HL-60 (cell line): ENCODE measurements at places on chromosomes 1 and 21.

DNA sequence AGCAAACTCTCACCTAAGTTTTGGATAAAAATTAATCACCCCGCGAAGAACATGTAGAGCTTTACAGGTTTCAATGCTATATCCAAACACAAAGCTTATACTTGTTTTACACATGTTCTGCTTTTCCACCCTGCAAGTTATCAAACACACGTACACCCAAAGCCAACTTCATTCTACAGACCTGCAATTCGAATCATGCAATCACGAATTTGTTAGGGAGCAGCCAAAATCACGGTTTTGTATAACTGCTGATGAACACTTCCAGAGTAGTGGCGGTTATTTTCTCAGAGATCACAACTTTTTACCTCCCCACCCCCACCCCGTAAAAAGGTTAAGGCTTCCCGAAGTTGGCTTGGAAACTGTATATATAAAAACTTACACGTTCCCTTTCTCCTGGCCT, 1.4 kb downstream of the HMGN1 start:
- no peak for DNase-seq

- no peak for DNase-seq
Observed at GRCh38 chr1:41537251-41537650, 52.8 kb upstream of the EDN2 start.

DNA sequence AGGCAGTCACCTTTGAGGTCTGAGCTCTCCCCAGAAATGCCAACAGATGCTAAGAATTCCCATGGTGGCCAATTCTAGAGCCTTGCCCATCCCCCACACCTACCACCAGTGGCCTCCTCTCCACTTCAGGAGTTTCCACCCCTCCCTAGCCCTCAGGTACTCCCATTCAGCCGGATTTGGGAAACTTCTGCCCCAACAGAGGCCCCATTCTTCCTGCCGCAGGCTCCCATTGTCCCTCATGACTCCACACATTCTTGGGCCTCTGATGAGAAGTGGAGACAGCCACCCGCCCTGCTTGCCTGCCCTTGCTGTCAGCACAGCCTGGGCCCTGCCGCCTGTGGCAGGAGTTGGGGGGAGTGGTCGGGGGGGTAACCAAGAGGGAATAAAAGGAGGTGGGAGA, 4.6 kb downstream of the BLACAT1 start:
- DNase-seq, result no peak

DNA sequence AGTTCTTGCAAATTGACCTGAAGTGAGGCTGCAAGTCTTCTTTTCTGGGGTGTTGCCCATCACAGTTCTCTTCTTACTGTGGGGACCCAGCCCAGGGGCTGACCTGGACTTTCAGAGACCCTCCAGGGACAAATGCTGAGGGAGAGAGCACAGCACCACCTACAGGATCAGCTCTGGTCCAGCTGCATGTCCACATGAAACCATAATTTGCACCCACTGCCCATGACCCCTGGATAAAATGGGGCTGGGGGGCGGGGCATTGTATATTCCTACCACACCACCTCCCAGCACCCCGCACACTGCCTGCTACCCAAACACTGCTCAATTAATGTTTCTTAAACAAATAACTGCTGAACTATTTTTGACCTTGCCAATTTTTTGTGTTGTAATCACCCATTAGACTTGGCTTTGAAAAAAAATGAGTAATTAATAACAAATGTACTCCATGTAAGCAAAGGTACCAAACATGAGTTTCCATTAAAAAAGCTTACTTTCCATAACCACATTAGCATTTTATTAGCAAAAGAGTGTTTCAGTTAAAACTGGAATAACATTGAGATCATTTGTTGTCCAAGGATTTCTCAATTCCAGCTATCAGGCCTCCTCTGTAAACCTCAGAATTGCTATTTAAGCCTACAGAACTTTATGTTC, 168.0 kb upstream of the RAB4A start:
- DNase-seq, result no peak

DNA sequence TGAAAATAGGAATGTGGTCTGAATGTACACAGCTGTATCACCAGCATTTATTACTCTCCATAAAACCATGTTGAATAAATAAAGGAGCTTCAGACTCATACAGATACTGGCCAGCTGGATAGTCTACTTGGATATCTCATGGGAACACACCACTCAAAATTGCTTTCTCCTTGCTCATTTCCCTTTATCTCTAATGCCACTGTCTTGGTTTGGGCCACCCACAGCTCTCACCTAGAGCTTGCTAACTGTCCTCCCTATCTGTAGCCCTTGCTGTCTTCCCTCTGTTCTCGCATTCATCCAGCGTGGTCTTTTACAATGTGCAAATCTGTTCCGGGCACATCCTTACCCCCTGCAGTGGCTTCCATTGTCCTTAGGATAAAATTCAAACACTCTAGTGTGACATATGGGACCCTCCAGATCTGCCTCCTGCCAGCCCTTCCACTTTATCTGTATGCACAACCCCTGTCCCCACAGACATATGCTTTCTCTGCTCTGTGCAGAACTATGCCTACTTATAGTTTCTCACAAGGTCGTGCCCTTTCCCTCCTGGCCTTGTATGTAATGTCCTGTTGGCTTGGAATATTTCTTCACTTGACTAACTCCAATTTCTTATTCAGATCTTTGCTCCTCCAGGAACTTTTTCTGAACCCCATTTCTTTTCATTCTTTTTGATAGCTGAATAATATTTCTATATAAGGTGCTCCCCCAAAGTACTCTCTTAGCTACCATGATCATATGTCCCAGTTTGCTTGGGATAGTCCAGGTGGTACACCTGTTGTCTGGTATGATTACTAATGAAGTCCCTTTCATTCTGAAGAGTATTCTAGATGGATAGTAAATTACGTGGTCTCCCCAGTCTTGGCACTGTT, 2.9 kb downstream of the FLVCR1 start:
- no peak for DNase-seq

DNA sequence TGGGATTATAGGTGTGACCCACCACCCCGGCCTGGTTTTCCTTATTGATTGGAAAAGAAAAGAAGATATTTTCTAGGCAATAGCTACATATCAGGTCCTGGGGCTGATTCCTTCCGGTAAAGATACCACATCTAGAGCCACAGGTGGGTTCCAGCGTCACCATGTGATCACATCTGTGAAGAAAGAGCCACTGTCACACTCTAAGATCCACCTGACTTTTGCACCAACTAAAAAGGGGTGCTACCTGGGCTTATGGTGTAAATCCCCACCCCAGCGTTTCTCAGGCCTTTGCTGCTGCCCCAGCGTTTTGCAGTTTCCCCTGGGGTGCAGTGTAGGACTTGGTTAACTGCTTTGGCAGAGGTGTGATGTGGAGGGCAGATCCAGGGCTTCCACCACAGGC, 22.3 kb upstream of the PDE9A start:
- DNase-seq, result no peak

DNA sequence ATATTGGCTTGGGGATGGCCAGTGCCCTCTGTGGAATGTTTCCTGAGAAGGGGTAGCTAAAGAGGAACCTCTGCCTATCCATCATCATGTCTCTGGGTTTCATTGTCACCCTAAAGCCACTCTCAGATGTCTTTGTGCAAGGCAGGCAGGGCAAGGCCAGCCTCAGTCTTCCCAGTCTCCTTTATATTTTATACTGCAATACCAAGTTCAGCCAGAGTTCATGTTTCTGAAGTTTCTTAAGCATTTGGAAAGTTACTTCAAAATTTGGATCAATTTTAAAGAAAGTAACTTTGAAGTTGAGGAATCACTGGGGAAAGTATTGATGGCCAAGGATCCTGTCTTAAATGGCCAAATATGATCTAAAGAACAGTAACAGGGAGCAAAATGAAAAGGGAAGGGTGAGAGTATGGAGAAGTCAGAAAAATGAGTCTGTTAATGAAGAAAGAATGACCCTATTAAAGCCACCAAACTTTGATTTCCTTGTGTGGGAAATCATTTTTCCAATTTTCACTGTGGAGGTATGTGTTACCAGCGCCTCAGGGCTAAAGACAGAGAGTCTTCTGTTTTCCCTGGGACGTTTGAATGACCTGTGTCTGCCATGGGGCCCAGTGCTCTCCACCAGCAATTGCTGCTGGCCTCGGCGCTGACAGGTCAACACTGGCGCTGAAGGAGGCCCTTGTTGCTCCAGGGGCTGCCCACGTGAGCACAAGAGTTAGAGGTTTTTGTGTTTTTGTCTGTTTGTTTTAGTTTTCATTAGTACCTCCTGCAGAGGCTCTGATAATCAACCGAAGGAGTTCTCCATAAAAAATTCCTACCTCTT, 93.9 kb downstream of the ATP5PO start:
- DNase-seq, result no peak

- no peak for DNase-seq
Observed at GRCh38 chr1:20411196-20411980, 74.6 kb downstream of the CAMK2N1 start.

DNA sequence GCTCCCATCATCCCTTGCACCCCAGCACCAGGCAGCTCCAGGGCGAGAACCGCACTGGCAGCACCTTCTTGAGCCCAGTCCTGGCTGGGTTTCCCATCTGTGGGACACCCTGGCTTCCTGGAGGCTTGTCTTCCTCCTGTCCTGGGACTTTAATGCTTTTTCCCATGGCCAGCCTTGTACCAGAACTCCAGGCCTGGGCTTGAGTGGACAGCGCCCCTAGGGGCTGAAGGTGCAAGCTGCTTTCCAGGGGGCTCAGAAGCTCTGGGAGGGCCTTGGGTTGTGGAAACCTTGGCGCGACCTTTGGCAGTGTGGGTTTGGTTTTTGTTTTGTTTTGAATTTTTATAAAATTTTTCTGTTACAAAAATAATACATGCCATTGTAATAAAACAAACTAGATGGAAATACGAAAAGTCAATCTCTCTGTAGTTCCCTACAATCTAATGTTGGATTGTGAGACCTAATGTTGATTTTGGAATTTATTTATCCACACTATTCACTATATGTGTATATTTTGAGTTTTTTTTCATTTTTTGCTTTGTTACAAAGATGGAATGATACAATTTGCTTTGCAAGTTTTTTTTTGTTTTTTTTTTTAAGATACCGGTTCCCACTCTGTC, 33.8 kb upstream of the RPL11 start:
- DNase-seq, result peak; percentile 34

DNA sequence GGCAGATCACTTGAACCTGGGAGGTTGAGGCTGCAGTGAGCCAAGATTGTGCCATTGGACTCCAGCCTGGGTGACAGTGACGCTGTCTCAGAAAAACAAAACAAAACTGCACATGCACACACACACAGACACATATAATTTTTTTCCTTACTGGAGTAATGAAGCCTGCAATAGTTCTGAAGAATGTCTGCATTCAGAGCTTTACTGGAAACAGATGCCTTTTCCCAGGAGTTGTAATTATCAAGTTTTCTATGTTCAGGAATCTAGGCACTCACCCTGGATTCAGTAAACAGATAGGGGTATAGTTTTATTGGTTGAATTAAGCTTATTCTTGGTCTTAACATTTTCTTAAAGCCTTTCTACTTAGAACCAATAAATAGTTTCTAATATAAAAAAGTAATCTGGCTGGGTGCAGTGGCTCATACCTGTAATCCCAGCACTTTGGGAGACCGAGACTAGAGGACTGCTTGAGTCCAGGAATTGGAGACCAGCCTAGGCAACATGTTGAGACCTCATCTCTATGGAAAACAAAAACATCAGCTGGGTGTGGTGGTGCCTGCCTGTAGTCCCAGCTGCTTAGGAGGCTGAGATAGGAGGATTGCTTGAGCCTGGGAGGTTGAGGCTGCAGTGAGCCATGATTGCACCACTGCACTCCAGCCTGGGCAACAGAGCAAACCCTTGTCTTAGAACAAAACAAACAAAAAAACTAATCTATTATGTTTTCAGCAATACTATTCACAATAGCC, 15.8 kb downstream of the SPEN start:
- no peak for DNase-seq

GRCh38 chr1:83102630-83103071, 896.3 kb downstream of the TTLL7 start:
- DNase-seq, result no peak

DNA sequence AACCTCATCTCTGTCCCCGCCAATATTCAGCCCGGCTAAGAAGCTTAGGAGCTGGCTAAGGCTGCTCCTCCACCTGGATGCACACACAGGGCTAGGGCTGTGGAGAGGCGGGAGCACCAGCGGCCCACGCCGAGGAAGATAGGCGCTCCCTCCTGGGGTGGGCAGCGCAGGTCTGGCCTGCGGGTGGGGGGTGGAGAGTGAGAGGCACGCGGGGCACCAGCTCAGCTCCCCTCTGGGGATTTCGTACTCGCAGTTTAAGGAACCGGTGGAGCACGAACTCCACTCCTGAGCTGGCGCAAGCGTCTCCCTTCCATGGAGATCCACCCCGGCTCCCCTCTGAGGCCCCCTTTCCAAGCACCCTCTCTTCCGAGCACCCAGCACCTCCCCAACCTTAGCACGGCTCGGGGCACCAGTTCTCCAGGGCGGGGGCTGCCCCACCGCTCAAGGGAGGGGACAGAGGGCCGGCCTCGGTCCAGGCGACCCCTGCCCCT, 433 bp upstream of the KAZN start:
- DNase-seq, result no peak

DNA sequence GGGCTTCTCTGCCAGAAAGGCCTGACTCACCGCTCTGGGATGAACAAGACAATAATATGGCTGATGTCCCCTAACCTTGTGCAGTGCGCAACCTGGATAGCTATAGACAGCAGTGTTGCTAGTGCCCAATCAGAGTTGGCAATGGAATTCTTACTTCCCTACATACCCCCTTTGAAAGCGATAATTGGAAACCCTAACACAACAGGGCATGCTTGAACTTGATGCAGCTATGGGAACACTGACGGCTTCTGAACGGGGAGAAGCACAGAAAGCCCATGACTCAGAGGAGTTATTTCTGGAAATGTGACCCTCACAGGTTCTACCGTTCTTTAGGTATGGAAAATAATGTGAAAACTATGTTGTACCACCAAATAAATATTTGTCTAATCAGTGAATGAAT, 200.6 kb downstream of the TRABD2B start:
- DNase-seq, result no peak

- no peak for DNase-seq
Observed at GRCh38 chr1:152580433-152580832, at the start of gene LCE3D. LCE3D (minus strand) TSS chr1:152580516; CDS start chr1:152579936, 580 bp downstream.

GRCh38 chr1:160520582-160520981, 2.5 kb downstream of the SLAMF6 start:
- DNase-seq, result no peak

DNA sequence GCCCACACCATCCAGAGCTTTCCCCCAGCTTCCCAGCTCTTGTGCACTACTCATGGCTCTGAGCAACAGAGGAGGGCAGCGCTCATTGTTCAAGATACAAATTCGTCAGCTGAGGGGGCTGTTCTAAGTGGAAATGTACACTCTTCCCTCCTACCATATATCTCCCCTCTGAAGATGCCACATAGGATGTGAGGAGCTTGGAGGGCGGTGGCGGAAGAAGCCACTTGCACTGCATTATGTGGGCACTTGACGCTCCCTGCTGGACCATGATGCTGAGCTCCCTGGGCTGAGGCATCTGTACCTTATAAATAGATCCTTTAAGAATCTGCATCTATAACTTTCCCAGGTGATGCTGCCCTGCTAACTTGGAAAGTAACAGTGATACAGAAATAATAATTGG, 477.6 kb upstream of the DEPDC1 start:
- DNase-seq, result no peak
